ENCODE measurements at places on chromosomes 2 and 18.

DNA sequence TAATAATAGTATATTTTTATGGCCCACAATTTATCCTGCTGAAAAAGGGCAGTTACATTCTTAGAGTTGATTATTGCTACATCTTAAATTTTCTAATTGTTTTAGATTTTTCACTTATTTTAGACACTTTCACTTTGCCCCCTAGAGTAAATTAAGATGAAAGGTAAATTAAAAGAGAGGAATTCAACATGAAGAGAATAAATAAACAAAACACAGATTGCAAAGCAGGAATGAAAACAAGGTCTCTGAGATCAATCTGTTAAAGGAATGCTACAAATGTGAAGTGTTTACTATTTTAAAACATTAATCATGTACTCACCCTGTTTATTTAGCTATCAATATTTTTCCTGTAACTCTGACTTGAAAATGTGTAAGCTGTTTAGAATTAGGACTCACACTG is 113.5 kb upstream of the ETAA1 start:
- no peak for DNase-seq

DNA sequence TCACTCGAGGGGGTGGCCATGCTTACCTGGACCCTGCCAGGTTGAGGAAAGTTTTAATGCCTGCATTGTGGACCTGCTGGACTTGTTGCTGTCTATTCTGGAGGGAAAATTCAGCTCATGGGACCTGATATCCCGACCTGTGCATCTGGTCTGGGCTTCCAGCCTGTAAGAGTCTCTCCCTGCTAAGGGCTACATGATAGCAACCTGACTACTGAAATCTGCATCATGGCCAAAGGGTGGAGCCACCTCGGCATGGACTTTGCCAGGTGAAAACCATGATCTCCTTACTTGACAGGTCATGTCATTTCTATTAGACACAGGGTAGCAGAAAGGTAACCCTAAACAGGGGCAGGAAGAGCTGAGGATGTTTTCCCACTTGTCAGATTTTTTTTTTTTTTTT is 12.9 kb upstream of the SLC66A3 start:
- no peak for DNase-seq

DNA sequence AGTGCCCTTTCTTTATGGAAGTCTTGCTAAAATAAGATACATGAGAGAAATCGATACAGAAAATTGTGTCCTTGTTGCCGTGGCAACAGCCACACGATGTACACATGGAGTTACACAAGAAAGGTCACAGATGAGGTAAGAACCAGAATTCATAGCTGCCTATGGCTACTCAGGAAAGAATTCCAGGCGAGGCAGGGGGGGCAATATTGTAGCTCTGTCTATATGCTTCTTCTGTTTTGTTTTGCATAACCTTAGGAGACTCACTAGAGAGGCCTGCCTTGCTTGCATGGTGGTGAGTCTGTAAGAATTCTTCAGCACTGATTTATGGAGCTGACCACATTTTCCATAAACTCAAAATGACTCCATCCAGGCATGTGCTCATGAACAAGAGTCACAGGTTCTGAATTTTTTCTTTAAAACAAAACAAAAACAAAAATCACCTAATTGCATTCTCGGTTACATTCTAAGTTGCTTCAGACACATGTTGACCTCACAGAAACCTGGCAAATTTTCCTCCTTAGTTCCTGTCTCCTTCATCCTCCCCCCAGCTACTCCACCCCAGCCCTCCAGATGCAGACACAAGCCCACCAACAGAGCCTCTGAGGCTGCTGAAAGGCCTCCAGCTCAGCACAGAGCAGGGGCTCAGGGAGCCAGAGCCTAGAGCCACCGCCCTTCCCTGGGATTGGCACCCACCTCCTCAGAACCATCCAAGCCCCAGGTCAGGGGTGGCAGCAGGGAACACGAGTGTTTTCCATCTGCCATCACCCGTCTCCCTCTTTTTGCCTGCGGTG is 183.5 kb downstream of the ANTXR1 start:
- DNase-seq = no peak

DNA sequence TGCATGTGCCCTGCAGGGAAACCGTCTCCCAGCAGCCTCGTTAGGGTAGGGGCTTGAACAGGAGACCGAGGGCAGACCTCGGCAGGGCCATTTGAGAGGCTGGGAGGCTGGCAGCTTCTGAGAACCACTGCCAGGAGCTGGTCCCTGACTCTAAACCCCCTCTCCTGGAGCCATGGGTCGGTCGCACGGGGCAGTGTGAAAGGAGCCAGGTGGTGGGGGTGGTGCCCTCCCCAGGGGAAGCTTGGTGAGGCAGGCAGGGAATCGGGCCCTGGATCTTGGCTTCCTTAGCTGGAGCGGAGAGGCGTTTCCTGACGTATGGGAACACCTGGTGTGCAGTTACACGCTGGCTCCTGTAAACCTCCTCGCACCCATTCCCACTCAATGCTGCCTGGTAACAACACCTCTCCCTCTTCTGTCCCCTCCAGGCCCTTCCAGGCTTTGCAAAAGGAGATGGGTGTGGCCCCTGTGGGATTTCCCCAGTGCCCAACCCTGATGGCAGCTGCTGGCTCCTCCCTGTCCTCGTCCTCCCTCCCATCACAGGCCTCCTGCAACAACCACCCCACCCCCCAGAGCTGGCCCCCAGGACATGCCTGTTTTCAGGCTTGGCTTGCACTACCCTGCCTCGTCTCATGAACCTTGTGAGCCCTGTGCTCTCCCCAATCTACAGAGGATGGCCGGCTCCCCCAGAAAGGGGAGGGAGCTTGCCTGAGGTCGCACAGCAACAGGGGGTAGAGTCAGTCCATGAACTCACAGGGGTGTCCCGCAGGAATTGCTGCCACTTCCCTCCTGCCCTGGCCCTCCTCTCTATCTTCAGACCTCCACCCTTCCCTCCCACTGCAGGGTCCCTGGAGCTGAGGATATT is 24.4 kb downstream of the ADRA2B start:
- no peak for DNase-seq

GRCh38 chr2:100412466-100412865 is 5.0 kb downstream of the CHST10 start:
- DNase-seq = no peak

GRCh38 chr2:12304564-12305171 is 412.1 kb upstream of the TRIB2 start:
- DNase-seq = no peak

DNA sequence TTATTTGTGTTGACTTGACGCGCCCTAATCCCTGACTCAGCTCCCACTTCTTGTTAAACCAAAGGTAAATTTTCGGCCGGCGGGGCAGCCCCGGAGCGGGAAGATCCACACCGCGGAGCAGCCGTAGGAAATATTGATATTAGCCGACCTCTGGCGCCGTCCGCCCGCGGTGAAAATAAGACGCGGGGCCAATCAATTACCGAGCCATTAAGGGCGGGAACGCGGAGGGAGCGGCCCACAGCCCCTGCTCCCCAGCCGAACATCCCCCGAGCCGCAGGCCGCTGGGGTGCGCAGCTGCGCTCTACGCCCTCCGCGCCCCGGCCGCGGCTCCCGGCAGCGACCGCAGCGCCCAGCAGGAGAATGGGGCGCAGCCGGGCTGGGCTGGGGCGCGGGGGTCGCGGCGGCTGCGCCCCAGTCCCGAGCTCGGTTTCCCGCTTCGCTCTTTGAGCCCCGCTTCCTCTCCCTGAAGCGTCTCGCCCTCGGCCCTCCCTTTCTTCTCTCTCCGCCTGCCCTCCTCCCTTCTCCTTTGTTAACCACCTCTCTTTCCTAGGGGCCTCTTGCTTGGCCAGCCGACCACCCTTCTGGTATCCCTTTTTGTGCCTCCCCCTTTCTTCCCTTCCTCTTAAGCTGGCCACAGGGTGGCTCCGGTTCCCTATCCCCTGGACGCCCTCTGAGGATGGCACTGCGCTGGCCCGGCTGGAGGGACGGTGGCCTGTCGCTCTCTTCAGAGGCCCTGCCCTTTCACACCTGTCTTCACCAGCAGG is 40.9 kb downstream of the CELF4 start:
- DNase-seq = no peak

- DNase-seq = no peak
Observed at GRCh38 chr2:126495189-126495588, 160.8 kb upstream of the GYPC start.

DNA sequence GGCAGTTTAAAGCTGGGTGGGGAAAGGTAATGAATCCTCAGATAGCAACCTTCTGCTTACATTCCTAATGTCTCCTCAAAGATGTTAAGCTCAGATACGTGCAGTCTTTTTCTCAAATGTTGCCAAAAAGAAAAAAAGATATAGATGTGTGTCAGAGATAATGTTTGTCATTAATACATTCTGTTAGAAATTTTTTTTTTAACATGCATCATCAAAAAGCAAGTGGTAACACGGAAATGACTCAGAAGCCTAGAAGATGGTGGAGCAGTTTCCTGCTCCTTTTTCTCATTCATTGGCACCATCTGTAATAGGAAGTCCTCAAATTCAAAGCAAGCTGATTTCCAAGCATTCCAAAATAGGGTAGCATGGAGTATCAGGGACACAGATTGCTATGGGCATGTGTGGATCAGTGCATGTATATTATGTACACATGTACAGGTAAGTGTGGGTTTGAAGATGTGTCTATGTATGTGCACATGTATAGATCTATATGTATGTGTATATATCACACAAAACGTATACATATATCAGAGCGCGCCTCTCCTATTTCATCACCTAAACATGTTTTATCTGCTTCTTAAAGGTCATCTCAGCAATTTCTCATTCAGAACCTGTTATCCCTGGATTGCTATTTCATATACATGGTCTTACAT is 79.9 kb upstream of the ITGB6 start:
- DNase-seq = no peak

DNA sequence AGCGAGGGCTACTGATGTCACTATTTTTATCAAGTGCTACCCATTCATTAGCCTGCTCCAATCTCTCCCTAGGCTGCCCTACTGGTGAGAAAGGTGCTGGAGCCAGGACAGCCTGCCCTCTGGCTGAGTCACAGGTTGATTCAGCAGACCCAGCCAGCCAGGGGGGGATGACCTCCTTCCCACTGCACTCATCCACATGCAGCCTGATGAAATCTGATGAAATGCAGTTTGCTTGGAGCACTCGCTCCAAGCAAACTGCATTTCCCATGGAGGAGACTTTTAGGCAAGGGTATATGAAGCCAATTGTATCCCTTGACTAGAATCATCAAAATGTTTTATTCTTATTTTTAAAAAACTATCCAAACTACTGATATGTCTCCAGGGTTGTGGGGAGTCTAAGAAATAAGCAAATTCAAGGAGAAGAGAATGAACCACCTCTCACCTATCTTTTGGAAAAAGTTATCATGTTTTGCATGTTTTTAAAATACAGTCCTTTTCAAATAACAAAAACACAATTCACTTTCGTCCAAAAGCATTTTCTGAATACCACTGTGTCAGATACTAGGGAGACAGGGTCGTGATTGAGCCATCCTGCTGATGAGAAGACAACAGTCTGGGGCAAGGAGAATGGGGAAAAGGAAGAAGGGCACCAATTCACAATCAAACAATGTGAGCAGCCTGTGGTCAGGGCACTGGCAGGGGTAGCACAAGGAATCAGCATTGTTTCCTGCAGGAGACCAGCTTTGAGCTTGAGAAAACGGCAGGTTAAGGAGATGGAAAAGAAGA is 128.3 kb downstream of the AFF3 start:
- no peak for DNase-seq

- no peak for DNase-seq
Observed at GRCh38 chr2:104043864-104044263, 810.1 kb upstream of the POU3F3 start.
